Fibroblast of mammary gland (primary cell): ENCODE measurements at places on chromosomes 16 and 17.

DNA sequence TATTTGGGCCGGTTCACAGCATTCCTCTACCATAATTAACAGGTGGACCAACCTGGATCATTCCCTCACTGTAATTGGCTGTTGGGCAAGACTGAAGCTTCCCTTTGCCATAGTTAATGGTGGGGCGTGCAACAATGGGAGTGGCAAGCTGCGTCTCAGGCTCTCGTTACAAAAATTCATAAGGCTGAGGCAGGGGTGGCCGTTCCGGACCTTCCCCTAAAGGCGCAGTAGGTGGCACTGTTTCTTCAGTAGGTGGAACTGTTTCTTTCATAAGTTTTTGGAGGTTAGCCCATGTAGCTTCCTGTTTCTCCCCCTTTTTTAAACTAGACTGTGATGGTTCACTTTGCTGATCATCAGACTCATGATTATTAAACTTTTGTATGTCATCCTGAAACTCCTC lies 17.0 kb upstream of the TMC5 start:
- DNase-seq: peak; percentile 5

GRCh38 chr17:44210342-44211192 lies 8.9 kb downstream of the UBTF start:
- DNase-seq: peak; percentile 85

DNA sequence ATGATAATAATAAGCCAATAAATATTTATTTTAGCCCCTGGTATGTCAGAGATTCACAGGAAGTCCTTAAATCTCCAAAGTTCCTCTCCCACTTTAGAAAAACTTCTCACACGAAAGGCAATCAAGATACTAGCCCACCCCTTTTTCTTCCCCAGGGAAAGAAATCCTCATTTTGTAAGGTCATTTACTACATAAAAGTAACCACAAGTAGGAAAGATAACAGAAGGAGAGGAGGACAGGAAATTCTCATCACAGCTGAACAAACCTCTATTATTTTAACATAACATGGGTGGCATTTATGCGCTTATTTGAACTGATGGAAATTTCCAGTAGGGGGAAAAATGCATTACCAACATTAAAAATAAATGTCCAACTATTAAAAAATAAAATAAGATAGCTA lies 3.4 kb downstream of the FAM222B start:
- no peak for DNase-seq

GRCh38 chr17:81387100-81388090 lies 7.9 kb upstream of the BAHCC1 start:
- peak; percentile 65 for DNase-seq

GRCh38 chr17:37107406-37108083 lies 158.8 kb downstream of the AATF start:
- DNase-seq: peak; percentile 47

- no peak for DNase-seq
Measured at GRCh38 chr17:7508846-7509245, 24.7 kb downstream of the POLR2A start.

GRCh38 chr17:43224146-43224705 lies 4.2 kb downstream of the CCDC200 start:
- no peak for DNase-seq

GRCh38 chr17:74754832-74755231 lies 6.4 kb downstream of the NHERF1 start:
- DNase-seq: no peak

- DNase-seq: no peak
Measured at GRCh38 chr17:82686366-82687324, 11.9 kb downstream of the RAB40B start.

DNA sequence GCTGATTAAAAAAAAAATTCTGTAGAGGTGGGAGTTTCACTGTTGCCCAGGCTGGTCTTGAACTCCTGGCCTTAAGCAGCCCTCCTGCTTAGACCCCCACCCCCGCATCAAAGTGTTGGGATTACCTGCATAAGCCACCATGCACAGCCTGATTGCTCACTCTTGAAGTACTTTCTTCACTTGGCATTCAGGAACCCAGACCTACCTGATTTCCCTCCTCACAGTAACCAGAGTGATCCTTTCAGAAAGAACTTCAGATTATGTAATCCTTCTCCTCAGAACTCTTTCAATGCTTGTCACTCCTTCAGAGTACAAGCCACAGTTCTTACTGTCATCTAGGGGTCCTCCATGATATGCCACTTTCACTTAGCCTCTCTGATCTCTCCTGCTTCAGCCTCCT lies 1.4 kb downstream of the EFCAB13 start:
- DNase-seq: no peak

GRCh38 chr16:85570213-85570734 lies 42.8 kb upstream of the GSE1 start:
- DNase-seq: no peak

DNA sequence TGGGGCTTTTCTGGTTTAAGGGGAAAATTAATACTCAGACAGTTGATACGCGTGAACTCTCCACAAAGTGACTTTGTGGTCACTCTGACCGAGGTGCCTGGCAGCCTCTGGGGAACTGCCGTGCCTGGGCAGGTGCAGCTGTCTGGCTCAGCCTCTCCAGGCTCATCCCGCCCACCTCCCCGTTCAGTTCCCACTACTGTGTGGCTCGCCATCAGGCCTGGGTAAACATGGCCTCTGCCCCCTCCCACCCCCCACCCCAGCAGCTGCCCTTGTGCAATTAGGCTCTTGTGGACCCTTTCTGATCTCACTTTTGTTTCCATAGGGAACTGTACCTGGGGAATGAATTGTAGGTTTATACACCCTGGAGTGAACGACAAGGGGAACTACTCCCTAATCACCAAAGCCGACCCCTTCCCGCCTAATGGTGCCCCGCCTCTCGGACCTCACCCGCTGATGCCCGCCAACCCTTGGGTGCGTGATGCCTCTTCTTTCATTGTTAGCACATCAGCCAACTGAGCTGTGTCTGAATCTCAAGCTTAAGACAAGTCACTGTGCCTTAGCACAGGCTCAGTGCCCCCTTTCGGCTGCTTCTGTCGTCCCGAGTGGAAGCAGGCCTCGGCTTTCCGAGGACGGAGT lies 27.8 kb downstream of the ZC3H18 start:
- DNase-seq: no peak

GRCh38 chr16:87288753-87289362 lies 28.3 kb downstream of the C16orf95 start:
- peak; percentile 78 for DNase-seq

DNA sequence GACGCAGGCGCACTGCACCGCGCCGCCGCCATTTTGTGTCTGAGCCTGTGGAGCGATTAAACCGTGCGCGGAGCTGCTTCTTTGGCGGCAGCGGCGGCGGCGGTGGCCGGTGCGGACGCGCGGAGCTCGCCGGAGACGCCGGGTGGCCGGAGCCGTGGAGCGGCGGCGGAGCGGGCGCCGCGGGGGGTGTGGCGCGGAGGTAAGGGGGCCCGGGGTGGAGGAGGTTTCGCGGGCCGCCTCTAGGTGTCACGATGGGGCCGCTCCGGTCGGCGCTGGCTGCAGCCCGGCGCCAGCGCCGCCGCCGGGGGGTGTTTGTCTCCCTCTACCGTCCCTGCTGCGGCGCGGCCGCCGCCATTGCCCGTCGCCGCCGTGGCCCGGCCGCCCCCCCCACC lies at the start of gene CTCF:
CTCF (plus strand) TSS at position 1 of the 392 bp plus-strand sequence. CDS start 48,307 bp downstream, outside the sequence.
- DNase-seq: peak; percentile 76

DNA sequence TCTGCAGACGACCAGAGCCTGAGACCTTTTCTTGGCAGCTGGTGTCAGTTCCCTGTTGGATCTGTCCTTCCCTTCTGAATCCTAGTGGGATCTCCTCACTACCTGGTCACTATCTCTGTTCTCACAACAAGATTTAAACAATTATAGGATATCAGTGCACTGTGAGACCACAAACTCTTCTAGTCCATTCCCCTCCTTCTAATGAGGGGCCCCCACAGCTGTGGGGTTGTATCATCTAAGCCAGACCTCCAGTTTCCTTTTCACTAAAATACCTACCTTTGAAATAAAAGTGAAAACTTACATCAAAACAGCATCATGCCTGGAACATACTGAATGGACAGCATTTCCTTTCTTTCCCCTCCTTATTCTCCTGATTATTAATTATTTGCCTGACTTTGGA lies 233.2 kb downstream of the PRKCA start:
- no peak for DNase-seq

- DNase-seq: no peak
Measured at GRCh38 chr17:42457107-42457792, 1.4 kb upstream of the ATP6V0A1 start.

DNA sequence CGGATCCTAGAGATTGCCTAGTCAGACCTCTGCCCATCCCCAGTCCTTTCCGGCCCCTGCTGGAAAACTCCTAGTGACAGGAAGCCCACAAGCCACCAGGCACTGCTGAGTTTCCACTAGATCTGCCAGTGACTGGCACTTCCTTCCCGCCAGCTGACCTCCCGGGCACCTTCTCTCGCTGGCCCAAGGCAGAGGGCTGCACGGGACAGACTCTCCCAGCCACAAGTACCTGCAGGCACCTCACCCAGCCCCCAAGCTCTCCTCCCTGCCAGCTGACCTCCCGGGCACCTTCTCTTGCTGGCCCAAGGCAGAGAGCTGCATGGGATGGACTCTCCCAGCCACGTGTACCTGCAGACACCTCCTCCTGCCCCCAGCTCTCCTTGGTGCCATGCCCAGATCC lies 66.3 kb upstream of the DOC2B start:
- no peak for DNase-seq

GRCh38 chr16:69698404-69698803 lies 28.0 kb downstream of the NQO1 start:
- DNase-seq: no peak

DNA sequence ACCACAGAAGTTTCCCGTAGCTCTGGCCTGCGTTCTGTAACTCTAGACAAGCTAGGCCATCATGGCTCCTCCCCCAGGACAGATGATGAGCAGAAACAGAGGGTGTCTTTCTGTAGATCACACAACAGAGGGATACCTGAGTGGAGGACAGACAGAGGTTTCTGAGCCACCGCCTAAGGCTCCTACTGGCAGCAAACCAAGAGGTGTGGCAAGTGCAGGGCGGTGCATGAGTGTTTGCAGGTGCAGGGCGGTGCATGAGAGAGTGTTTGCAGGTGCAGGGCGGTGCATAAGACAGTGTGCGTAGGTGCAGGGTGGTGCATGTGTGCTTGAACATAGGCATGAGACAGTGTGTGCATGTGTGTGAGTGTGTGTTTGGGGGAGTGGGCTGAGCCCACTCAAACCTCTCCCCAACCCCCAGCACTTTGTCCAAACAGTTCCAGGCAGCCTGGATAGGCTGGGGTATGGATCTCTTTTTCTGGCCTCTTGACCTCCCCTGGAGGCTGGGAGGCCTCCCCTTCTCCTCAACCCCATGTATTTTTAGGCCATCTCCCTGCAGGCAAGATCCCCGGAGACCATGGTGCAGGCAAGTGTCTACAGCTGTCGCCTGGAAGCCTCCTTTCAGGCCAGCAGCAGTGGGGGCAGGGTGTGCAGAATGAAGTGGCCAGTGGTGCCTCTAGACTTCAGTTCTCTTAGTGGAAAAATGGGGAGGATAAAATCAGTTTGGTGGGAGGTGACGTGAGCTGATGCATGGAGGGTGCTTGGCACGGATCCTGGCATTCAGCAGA lies 53.4 kb upstream of the CBX4 start:
- DNase-seq: no peak

DNA sequence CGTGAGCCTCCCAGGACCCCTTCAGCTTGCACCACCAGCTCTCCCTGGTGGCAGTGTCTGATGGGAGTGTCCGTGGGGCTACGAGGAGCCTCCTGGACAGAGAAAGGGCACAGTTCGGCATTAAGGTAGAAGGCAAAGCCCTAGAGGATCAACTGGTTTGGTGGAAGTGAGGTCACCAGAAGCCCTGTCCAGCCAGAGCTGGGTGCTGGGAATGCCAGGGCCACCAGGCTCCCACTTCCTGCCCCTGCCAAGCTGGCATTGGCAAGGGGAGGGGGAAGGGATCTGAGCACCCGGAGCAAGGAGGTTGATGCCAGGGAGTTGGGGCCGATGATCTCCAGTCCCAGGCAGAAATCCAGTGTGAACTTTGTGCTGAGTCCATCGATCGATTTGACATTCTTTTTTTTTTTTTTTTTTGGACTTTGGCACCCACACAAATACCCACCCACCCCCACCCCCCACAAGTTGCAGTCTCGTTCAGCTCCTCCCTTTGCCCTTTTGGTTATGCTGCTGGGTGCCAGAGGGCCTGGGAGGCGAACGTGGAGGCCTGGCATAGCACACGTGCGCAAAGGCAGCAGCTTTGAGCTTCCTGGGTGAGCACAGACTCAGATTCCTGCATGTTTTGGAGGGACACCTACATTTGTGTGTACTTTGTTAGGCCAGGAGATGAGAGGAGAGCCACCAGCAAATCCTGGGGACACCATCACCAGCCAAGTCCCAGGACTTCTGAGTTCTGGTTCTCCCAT lies 2.1 kb downstream of the NHERF1 start:
- DNase-seq: no peak

- no peak for DNase-seq
Measured at GRCh38 chr16:29978564-29979270, 5.0 kb downstream of the TAOK2 start.

DNA sequence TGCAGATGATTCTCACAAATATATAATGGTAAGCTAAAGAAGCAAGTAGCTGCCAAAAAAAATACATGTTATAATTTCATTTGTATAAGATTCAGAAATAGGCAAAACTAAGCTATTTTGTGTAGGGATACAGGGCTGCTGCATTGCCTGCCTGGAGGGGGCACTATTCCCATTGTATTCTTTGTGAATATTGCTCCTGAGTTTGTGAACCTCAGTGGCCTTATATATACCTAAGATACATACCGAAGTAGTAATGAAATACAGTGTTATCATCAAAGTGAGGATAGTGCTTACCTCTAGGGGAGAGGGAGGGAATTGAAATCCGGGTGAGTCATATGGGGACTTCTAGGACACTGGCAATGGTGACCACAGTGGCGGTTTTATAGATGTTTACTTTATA lies 53.5 kb downstream of the C17orf58 start:
- DNase-seq: peak; percentile 19

DNA sequence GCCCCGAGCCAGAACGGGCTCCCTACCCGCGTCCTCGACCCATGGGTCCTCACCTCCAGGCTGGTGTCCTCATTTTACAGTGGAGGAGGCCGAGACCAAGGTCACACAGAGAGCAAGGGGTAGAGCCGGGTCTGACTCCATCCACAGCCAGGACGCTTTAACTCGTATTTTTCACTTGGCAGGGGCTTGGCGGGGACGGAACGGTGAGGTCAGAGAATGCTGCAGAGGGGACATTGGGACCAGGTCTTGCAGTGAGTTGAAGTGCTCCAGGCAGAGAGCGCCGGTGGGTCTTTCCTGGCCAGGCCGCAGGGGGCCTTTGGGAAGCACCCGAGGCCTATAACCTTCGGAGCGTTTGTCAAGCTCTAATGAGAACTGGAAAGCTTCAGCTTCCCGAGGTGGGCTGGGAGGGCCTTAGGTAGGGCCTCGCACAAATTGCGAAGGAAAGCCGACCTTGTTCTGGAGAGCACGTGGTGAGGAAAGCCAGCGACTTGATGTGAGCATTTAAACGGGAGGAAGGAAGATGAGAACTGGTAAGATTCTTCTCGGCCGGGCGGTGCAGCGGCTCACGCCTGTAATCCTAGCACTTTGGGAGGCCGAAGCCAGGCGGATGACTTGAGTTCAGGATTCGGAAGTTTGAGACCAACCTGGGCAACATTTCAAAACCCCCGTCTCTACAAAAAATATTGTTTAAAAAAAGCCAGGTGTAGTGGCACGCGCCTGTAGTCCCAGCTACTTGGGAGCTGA lies 908 bp upstream of the CLUH start:
- DNase-seq: no peak
